ENCODE measurements at places on chromosomes 7 and 10.

- DNase-seq = no peak
Measured at GRCh38 chr7:43096875-43097274, 15.6 kb upstream of the HECW1 start.

DNA sequence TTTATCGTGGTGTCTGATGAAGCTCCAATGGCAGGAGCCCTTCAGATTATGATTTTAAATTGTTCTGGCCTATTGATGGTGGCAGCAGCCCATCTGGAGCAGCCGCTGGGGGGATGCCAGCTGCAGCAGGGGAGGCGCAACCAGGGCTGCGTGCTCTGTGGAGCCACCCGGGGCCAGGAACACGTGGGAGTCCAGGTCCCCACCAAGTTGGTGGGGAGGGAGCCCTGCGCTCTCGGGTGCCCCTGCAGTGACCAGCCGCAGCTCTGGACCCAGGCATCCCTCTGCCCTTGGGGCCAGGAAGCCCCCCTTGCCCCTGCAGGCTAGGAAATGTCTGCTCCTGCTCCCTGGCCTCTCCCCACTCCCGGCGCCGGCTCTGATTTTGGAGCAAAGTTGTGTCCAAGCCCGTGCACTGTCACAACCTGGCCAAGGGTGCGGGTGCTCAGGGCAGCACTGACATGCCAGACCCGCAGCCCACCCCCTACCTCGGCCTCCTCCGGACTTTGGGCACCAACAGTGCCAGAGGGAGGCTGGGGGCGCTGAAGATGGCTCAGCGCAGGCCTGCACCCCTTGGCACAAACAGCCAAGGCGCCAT is 147.2 kb upstream of the ADO start:
- no peak for DNase-seq

DNA sequence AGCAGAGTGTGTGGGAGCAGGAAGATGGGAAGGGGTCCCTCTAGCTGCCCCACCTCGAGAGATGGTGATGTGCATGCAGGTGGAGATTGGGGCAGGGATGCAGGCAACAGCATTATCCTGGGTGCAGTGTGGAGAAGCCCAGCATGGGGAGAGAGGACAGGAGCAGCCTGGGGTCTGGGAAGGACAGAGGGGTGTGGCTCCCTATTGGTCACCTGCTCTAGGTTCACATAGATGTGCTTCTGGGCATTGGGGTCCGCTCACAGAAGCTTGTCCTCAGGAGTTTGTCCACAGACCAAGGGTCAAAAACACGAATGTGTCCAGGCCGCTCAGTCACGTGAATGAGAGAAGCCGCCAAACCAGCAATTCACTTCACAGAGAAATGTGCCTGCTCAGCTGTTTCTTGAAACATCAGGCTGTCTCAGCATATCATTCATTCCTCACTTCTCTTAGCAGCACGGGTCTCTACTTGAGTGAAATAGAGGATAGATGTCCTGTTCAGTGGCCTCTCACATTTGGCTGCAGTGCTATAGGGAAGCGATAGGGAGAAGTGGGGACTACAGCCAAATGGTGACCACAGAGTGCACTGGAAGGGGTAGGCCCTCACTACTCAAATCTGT is 11.5 kb upstream of the SLC29A3 start:
- no peak for DNase-seq

DNA sequence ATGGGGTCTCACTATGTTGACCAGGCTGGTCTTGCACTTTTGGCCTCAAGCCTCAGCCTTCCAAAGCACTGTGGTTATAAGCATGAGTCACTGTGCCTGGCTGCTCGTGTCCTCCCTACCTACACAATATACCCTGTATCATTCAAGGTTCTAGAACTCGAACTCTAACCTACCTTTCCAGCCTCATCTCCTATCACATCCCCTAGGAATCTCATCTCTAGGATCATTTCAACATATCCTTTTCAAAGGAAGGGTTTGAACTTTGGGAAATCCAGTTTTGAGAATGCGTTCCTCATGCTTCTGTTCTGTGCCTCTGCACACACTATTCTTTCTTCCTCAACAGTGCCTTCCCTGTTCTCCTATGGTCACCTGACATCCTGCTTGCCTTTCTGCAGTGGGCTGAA is 87.8 kb upstream of the RHEB start:
- peak; percentile 45 for DNase-seq

DNA sequence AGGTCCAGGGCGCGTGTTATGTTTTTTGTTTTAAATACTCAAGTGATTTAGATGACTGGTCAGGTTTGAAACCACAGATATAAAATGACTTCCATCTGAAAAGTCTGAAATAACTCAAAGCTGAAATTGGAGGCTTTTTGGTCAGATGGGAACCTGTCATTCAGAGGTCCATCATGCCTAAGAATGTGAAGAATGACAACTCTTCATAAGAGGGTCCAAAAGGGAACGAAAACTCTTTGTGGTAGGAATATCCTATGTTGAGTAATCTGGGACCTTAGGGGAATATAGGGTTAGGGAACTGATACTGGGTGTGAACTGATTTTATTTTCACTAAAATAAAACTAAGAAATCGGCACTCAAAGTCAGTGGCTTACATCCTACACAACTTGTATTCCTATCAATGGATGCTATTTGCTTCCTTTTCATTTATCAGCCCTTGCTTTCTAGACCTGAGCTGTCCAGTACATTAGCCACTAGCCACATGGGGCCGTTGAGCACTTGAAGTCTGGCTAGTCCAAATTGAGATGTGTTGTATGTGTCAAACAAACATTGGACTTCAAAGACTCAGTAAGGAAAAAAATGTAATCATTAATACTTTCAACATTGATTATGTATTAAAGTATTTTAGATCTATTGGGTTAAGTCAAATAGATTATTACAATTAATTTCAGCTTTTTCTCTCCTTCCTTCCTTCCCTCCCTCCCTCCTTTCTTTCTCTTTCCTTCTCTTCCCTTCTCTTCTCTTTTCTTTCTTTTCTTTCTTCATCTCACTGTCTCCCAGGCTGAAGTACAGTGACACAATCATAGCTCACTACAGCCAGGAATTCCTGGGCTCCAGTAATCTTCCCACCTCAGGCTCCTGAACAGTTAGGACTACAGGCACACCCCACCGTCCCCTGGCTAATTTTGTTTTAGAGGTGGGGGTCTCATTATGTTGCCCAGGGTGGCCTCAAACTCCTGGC is 56.5 kb upstream of the KDM7A start:
- DNase-seq = no peak

GRCh38 chr7:155653803-155654202 is 9.3 kb downstream of the RBM33 start:
- DNase-seq = no peak

Data from astrocyte of the hippocampus (primary cell).